Stimulated activated CD8-positive, alpha-beta memory T cell treated with anti-CD3 and anti-CD28 coated beads, Interleukin-12 subunit alpha, Interleukin-12 subunit beta, amount 100 ng/mL, for 4 hours (primary cell): ENCODE measurements at places on chromosomes 6 and 20.

DNA sequence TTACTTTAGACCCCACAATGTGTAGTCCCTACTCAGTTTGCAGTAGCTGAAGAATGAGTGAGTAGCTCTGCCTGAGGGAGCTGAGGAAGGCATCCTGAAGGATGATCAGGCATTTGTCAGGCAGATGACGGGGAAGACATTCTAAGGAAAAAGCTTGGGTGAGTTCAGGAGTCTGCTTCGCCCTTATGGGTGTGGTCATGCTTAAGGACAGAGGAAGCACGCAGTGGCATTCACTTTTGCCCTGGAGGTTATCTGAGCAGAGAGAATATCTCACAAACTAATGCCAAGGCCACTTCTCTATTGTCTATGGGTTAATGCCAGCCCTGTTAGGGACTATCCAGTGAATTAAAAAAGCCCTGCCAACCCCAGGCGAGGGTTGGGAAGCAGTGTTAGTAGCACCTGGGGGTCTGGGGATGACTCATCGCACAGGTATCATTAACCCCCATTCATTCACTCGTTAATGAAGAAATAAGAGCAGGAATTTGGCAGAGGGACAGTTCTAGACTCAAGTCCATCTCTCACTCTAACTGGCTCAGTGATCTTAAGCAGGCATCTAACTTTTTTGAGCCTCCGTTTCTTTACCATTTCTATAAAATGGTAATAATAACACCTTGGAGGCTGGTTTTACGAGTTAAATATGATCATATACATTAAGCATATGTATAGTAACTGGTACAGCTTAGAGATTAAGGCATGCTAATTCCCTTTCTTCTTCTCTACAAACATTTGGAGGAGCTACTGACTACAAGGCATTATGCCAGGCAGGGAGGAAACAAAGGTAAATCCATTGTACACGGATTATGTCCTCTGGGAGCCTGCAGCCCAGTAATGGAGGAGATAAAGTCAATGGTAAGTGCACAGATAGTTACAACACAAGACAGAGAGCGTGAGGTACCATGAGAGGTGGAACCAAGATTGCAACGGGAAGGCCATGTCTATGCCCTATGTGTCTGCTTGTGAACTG is 93.2 kb upstream of the AKIRIN2 start:
- no peak for DNase-seq

- DNase-seq = no peak
These were observed 5.2 kb upstream of the ADRM1 start for GRCh38 chr20:62297449-62298227.

DNA sequence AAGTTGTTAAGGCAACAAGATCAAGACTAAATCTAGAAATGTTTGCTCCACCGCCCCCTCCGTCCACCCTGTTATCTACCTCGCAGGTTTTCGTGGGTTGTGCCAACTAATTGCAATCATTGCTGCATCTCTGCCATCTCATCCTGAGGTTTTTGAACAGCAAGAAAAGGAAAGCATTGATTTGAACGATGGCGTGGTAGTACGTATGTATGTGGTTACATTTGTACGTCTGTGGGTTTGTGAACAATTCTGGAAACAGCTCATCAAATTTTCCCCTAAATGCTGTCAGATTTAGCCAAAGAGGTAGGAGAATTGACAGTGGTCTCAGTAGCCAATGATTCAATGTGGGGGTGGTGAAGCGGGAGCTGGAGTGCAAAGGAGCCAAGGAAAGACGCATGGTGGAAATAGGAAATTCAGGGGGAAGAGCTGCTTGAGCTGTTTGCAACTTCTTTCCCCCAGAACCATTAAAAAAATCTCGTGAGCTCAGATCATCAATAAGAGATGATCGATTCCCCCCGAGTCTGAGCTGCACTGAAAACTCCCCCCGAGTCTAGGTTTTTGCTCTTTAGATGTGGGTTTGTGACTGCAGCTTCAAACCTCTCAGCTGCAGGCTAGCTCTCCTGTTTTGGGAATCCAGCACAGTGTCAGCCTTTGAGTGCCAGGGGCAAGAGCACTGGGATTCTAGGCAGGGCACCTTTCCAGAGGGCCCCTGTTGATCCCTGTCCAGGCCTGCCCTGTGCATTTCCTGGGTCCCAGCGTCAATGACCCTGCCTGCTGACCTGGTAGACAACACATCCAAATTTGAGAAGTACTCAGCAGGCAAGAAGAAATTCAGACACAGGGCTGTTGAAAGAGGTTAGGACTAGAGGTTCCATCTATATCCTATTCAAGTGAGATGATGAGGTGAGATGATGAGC is 72.6 kb upstream of the LY86 start:
- no peak for DNase-seq

DNA sequence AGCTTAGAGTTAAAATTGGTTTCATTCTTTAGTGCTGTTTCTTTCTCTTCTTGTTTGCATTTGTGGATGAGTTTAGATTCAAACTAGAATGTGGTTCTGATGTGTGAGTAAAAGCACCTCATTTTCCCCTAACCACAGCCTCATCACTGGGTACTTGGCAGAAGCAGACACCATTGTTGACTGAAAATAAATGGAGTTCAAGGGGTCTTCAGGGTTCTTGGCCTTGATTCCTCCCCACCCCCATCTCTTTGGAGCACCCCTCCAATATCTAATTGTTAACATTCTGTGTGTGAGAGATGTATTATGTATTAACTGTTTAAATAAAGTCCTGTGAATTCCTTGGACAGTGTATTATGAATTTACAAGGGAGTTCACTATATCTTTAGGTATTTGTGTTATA is 59.6 kb downstream of the JARID2 start:
- no peak for DNase-seq

GRCh38 chr6:156347246-156347645 is 429.9 kb upstream of the ARID1B start:
- DNase-seq = no peak

- no peak for DNase-seq
These were observed 606 bp upstream of the ULBP1 start for GRCh38 chr6:149963212-149963461.

DNA sequence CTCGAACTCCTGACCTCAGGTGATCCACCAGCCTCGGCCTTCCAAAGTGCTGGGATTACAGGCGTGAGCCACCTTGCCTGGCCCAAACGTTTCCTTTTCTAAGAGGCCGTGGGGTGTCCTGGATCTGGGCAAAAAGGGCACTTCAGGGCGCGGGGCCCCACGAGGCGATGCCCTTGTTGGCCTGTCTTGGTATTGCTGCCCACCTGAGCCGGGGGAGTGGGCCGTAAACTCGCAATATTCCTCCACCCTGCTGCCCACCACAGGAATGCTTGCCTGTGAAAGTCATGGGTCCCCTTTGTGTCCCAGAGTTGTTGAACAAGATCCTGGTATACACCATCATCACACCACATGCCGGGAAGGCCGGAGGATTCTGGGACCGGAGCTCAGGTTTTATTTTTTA is 49.0 kb downstream of the SSR1 start:
- no peak for DNase-seq

DNA sequence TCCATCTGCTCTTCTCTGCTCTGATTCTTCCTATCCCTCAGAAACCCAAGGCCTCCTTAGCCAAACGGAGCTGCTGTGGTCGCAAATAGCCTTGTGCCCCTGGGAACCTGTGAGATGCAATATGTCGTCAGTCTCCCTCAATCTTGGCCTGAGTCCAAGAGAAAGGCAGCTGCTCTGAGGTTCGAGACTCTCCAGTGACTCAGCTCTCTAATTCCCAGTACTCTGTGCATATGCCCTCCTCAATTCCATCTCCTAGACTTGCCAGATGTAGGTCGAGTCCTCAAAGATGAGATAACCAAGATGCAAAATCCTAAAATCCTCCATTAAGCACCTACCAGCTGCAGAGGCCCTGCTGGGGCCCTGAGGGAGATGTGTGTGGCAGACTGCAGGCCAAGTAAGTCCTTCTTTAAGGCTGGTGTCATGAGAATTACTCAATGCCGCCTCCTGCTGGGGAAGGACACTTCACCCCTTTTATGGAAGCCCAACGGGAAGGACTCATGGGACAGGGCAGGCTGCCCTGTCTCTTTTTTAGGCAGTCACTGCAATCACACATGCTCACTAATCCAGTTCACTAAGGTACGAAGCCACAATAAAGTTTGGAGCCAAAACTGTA is 28.5 kb downstream of the C6orf15 start:
- no peak for DNase-seq

- no peak for DNase-seq
These were observed 516.2 kb downstream of the PKHD1 start for GRCh38 chr6:51571168-51571567.

DNA sequence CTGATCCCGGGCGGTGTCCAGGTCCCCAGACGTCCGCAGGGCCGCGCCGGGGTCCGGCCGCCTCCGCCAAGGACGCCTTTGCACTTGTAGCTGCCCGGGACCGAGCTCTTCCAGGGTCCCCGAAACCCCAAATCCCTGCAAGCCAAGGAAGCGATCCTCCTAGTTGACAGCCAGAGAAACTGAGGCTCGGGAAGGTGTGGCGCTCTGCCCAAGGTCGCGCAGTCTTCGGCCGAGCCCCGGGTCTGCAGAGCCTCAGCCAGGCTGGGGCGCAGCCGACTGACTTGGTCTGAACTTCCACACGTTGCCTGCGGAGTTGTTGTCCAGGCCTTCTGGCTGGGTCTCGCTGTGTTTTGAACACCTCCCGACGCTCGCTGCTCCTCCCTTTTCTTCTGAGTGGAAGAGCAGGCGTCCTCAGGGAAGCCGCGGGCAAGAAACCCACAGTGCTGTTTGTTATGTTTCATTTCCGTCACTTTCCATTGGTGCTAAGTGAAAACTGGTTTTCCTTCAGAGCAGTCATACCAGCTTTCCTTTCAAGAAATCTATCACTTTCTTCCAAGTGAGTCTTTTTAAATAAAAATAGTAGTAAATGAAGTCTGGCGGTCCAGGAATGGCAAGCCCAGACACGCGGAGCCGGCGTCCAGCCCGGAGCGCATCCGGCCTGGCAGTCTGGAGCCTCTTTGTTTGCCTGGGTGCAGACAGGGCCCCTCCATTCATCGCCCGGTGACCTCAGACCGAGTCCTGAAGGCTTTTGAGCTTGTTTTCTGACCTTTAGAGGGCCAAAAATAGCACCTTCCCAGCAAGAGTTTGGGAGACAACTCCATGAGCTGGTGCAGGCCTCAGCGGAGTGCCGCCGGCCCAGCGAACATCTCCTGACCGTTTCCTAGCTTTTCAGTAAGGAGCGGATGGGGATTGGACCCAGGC is 698 bp downstream of the FAM210B start:
- DNase-seq = no peak

DNA sequence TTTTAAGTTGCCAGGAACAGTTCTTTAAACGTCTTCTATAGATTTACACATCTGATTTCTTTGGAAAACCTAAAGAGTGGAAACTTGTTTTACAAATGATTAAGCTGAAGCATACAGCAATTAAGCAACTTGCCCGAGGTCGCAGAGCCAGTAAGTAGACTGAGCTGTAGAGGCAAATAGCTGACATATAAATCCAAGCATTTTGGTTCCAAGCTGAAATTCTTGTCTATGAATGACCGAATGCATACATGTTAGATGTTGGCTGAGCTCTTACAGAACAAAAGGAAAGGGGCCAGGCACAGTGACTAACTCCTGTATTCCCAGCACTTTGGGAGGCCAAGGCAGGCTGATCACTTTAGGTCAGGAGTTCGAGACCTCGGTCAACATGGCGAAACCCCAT is 101.8 kb upstream of the SGK1 start:
- DNase-seq = no peak

DNA sequence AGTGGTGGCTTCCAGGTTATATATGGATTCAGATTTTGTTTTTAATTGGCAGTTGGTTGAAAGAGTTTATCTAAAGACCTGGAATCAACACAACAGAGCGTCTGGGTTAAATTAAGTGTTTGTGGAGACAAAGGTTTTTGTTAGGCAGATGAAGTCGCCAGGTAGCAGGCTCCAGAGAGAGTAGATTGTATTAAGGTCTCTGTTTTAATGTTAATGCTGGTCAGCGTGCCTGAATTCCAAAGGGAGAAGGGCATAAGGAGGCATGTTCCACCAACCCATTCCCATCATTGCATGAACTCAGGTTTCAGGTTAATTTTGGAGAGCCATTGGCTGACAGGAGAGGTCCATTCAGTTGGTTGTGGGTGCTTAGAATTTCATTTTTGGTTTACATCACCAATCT is 744.1 kb upstream of the GJE1 start:
- DNase-seq = no peak

DNA sequence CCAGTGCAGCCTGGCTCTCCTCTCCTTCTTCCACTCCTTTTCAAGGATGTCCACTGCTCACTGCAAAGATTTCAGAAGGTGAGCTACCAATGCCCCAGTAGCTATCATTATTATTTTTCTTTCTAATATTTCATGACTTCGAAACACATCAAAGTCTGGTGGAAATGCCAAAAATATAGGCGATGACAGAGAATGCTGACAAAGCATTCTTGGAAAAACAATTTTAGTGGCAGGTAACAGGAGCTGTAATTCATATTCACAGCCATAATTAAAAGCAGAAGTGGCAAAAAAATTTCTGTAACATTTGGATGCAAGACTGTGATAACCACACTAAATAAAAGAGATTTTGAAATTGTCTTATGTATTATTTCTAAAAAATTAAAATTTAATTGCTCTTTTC is 133.6 kb downstream of the RALGAPA2 start:
- no peak for DNase-seq

DNA sequence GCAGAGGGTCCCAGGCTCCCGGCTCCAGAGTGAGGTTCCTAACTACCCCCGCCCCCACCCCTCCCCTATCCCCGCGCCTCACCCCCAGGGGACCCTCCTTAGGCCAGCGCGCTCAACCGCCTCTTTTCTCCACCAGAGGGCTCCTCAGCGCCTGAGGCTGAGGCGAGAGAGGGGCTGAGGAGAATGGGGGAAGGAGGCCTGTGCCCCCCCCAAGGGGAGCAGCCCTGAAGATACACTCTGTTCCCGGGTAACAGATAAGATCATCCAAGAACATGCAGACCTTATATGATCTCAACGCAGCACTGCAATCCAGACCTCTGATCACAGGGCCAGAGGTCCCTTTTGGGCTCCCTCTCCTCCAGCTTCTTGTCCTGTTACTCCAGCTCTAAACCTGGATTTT is 43.3 kb upstream of the MRPS10 start:
- DNase-seq = peak; percentile 20

- no peak for DNase-seq
These were observed 5.9 kb downstream of the OCSTAMP start for GRCh38 chr20:46544576-46544975.

DNA sequence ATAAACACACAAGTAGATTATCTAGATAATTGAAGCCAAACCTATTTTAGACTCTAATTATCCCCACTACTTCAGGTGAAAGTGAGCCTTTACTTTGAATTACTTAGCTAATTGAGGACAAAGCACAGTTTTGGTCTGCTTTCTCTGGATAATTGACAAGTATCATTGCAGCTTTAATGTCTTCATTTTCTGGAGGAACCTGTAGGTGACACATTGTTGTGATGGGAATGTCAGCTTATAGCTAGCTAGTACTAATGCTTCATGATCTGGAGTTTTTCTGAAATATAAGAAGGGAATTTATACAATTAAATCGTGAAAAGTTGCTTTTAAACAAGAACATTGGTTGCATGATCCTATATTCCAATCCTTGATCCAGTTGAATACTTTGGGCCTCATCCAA is 319.3 kb upstream of the CITED2 start:
- DNase-seq = no peak
